NCI-H460 (cell line): ENCODE measurements at places on chromosomes 6 and 20.

- DNase-seq = no peak
These were observed 204.9 kb downstream of the EPM2A start for GRCh38 chr6:145530454-145530853.

DNA sequence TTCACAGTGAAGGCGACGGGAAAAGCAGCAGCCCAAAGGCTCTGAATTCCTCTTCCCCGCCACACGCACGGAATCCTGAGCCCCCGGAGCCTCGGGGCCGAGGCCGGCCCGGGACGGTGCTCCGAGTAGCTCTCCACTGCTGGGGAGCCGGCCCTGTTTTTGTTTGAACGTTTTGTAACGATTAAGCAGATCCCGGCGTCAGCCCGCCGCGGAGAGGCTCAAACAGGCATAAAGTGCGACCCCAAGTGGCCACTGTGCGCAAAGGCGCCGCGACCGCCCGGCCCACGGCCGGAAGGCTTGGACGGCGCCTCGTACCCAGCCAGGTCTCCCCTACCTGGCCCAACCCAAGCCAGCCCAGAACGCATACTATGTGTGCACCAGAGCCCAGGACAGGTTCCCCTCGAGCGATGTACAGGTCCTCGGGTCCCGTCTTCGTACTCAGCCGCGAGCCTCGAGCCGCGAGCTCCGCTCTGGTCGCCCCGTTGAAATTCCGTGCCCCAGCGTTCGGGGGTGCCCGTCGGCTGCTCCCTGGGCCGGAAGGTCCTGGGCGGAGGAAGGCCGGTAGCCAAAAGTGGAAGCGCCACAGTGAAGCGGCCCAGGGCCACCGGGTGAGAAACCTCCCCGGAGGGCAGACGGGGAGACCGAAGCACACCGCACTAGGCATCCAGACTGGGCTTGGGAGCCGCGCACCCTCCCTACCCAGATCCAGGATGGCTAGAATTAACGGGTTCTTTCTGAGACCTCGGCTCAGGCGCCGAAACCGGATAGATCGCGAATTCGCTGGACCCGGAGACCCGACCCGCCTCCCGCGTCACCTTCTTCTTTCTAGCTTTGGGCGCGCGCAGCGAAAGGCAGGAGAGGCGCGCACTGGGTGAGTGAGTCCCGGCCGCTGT is 1.2 kb upstream of the MAFB start:
- DNase-seq = peak; percentile 61

DNA sequence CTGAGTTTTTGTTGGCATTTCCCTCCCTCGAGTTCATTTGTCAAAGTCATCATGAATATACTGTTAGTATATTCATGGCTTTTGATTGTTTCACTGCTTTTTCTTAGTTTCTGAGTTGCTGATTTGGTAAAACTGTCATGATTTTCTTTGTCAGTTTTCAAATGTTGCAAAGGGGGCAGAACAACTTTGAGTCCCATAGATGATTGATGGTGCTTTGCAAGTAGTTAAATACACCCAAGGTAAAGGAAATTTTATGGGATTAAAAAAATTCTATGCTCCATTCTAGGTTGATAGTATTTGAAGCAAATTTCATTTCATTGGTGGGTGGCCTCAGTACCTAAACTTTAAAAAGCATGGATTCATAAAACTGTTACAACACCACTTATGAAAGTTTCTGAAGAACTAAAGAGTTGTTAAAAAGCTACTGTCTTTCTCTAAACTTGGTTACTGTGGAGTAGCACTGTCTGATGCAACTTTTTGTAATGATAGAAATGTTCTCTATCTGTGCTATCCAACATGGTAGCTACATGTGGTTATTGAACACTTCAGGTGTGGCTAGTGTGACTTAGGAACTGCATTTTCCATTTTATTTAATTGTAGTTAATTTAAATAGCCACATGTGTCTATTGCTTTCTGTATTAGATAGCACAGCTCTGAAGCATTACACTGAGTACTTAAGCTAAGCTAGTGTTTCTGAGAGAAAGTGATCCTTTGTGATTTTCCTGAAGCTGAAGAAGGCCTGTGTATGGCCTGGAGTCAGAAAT is 153.6 kb downstream of the ZFAND3 start:
- DNase-seq = peak; percentile 5

DNA sequence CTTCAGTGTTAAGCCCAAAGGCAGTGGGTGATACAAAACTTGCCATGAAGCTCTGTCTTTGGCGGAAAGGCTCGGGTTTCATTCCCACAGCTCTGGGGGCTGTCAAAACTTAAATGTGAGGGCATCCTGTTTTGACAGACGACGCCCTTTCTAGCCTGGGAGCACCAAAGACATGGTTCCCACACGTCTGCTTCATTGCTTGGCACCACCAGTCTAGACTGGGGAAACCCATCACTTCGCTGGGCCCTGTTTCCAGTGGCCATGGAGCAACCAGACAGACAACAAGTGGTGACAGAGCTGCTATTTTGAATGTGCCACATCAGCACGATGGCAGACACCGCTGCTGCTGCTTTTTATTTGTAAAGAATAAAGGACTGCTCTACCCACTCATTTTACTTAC is 127.5 kb downstream of the SASH1 start:
- DNase-seq = no peak

DNA sequence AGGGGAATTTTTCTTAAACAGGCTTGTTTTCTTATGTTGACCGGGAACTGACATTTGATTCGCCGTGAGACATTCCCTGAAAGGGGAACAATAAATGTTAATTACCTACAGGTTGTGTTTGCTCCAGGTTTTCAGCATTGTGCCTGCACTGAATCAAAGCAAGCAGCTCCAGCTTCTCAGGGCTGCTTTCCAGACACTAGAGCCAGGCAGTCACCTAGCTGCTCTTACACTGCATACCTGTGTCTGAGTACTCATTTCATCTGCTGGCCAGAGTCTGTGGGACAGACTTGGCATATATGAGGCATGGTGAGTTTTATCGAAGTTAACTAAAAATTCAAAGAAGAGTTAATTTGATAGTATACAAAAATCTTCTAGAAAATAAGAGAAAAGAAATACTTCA is 951.8 kb upstream of the MAP3K7 start:
- DNase-seq = no peak

- DNase-seq = no peak
These were observed 11.7 kb downstream of the UST start for GRCh38 chr6:148758492-148758891.

GRCh38 chr20:62896526-62896925 is 29.8 kb downstream of the DIDO1 start:
- DNase-seq = no peak

- DNase-seq = no peak
These were observed 361.6 kb upstream of the SULF2 start for GRCh38 chr20:48146877-48147276.

GRCh38 chr6:582370-582769 is 74.5 kb downstream of the HUS1B start:
- no peak for DNase-seq

DNA sequence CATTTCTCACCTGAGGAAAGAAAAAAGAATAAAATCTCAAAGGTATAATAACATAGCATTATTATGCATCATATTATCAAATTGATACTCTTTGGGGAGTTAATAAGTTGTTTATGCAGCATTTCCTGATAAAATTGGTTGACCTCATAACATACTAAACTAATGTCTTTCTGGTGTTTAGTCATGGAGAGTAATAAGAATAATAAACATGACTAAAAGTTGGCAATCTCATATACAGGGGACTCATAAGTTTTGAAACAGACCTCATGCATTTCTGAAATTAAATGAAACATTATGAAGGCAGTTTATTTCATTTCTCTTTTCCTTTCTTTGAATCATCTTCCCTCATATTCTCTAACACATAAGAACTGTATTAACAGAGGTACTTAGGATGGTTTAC is 60.5 kb upstream of the PRDM1 start:
- DNase-seq = no peak

DNA sequence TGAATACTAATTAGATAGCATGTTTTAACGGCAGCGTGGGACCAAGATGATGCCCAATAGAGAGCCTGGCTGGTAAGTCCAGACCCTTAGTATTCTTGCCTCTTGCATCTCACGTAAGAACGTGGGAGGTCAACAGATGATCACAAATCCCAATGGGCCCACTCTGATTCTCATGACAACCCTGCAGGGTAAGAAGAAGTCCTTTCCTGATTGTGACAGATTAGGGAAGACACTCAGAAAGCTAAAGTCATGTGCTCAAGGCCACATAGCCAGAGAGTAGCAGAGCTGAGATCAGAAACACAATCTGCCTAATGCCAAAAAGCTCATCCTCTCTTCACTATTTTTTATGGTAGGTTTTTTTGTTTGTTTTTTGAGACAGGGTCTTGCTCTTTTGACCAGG is 103.8 kb downstream of the RALGAPA2 start:
- no peak for DNase-seq

- DNase-seq = no peak
These were observed 29.3 kb upstream of the B4GALT5 start for GRCh38 chr20:49742948-49743347.

- DNase-seq = no peak
These were observed 128.9 kb downstream of the FOXC1 start for GRCh38 chr6:1738558-1739081.

GRCh38 chr6:111727802-111728201 is 122.1 kb upstream of the TRAF3IP2 start:
- DNase-seq = peak; percentile 7

GRCh38 chr6:32838114-32838958 is at the start of gene TAP2:
TSS of gene TAP2 (minus strand) at chr6:32838739. CDS start at chr6:32838233, 506 bp downstream.
- DNase-seq = peak; percentile 84

DNA sequence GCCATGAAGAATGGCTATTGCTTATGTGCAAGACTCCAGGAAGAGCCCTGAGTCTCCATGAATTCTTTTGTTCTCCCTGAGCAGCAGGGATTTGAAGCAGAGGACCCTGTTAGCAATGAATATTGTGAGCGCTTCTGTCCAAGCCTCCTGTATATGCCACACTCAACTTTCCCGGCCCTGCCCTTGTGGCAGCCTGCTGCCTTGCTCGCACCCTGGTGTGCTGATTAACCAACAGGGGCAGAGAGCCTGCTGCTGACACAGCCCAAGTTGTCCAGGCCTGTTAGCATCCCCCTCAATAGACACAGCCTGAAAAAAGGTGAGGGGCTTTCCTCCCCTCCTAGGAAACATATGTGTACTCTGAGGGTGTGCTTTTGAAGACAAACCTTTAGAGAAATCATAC is 131.4 kb downstream of the BMP2 start:
- DNase-seq = no peak

- no peak for DNase-seq
These were observed 22.3 kb downstream of the SF3B5 start for GRCh38 chr6:144073024-144073423.

- DNase-seq = no peak
These were observed 13.2 kb upstream of the PARD6B start for GRCh38 chr20:50717974-50718761.

DNA sequence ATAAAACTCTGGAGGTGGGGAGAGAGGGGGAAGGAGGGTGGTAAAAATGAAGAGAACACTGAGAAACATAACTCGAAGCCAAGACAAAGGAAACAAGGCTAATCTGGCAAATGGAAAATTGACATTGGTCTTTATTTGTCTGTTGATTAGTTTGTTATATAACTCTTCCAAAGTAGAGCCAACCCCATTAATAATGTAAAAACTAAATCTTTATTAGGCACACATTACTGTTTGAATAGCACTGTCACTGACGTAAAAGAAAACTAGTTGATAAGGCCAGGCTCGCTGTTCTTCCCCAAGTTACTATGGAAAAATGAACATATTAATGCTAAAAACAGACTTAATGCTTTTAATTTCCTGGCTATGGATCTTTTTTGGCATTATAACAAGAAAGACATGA is 110.0 kb downstream of the MAP3K5 start:
- no peak for DNase-seq
